ENCODE measurements at places on chromosomes 2 and 18.
A peak's percentile ranks its signal among the peaks of the same experiment; 100 is the strongest.

DNA sequence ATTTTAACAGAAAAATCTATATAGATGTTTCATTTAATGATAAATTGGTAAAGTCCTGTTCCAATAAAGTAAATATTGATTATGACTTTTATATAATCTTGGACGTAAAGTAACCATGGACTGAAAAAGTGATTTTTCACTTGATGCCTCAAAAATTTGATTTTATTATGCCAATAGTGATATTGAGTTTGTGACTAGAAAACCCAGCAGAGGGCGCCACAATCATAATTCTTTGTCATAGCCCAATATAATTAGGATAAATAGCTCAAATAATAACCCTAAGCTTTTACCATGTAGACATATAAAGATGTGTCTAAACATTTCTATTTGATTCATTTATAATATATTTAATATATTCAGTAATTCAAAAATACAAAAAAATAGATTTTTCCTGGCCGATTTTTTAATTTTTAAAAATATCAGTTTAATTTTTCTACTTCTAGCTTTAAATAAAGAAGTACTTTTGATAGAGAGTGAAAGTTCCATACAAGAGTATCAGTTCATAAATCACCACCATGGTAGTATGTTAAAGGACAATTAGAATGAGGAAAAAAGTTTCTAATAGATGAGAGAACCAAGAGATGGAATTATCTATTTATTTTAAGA, 30.7 kb downstream of the CAMKMT start:
- peak; percentile 33 for DNase-seq

GRCh38 chr18:48806551-48807261, 144.1 kb downstream of the SMAD7 start:
- no peak for DNase-seq

DNA sequence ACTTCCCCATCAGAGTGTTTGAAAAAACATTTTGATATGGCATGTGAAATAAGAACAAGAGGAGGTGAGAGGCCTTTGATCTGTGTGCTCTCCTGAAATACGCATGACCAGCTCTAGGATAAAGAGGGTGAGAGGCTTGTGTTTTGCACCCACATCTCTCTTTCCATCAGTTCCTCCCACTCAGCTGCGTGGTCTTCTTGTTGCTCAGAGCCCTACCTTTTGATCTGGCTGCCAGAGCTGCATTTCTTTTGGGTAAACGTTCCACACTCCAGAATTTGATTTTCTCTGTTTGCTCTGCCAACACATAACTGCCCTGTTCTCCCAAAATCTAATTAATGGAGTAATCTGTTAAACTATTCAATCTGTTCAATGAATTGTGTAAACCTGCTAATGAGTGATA, 72.0 kb upstream of the FN1 start:
- DNase-seq, result no peak

DNA sequence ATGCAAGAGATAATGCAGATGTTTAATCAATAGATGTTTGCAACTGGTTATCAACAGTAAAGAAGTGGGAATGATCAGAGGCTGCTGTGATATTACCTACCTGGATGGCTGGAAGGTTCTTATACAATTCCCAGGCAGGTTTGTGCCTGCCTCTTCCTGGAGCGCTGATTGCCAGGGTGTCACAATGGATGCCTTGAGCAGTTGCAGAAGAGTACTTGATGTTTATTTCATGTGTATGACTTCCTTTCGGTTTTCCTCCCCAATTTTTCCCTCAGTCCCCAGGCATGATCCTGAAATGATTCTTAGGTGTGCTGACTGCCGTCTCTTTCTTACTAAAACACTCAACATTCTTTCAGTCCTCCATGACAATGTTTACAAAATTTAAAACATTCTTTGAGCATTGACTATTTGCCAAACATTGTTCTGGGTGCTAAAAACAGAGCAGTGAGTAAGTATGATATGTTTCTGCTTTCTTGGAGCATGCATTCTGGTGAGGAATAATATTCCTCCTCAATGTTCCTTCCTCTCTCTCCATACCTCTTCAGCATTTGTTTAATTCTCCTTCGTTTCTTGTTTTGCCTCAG, 416.6 kb upstream of the TRIB2 start:
- DNase-seq, result no peak

GRCh38 chr2:14239605-14240004, 392.9 kb upstream of the LRATD1 start:
- DNase-seq, result no peak

DNA sequence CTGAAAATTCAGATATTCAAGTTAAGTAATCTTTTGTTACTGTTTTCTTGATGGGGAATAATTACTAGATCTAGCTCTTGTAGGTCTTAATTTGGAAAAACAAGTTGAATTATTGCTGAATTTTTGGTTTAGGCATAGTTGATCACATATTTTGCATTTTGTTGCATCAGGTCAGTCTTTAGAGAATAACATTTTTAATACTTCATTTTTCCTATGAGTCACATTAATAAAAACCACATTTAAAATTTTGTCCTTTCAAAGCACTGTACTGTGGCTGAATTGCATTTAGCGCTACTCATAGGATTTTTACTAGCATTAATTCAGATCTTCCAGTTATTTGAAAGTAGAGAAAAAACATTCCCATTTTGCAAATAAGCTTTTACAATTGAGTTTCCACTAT, 23.2 kb downstream of the MAP4K4 start:
- DNase-seq, result no peak

- DNase-seq, result no peak
Measured at GRCh38 chr2:69340101-69340775, 46.8 kb downstream of the GFPT1 start.

DNA sequence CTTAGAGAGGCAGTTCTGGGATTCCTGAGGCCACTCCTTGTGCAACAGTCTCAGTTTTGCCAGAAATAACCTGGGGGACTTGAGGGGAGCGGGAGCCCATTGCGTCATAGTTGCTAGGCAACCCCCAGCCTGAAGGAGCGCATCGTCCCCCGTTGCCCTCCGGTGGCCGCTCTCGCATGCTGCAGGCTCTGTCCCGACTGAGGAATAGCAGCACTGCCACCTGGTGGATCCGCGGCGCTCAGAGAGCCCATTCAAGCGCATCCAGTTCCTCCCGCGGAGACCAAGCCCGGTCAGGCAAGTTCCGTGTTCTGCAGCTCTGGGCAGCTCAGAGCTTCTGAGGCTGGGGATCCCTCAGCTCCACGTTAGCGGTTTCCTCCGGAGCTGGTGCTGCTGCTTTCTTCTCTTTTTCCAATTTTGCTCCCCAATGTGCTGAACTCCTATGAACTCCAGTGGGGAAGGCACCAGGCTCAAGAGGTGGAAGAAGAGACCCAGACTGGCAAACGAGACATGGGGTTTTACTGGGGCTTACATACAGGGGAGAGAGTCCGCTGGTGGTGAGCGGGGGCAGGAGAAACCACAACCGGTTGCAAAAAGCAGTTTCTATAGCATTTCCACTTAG, 15.1 kb downstream of the SLC4A3 start:
- DNase-seq, result peak; percentile 84

GRCh38 chr2:8324164-8324856, 357.5 kb upstream of the ID2 start:
- DNase-seq, result no peak

DNA sequence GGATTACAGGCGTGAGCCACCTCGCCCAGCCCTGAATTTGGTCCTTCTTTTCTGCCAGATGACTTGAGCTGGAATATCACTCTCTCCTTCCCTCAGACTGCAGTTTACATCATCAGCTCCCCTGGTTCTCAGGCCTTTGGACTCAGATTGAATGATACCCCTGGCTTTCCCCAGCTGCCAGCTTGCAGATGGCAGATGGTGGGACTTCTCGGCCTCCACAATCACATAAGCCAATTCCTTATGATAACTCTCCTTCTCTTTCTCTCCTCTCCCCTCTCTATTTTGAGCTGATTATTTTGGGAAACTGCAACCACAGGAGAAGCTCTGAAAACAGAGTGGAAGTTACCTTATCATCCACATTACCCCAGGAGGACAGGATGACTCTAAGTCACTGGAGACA, 33.4 kb upstream of the ATP8B1 start:
- no peak for DNase-seq

- DNase-seq, result no peak
Measured at GRCh38 chr2:69227716-69228115, 159.3 kb downstream of the GFPT1 start.

- no peak for DNase-seq
Measured at GRCh38 chr2:173033084-173033483, 42.6 kb upstream of the MAP3K20 start.

GRCh38 chr18:51039138-51040112, 9.4 kb downstream of the SMAD4 start:
- DNase-seq, result no peak

DNA sequence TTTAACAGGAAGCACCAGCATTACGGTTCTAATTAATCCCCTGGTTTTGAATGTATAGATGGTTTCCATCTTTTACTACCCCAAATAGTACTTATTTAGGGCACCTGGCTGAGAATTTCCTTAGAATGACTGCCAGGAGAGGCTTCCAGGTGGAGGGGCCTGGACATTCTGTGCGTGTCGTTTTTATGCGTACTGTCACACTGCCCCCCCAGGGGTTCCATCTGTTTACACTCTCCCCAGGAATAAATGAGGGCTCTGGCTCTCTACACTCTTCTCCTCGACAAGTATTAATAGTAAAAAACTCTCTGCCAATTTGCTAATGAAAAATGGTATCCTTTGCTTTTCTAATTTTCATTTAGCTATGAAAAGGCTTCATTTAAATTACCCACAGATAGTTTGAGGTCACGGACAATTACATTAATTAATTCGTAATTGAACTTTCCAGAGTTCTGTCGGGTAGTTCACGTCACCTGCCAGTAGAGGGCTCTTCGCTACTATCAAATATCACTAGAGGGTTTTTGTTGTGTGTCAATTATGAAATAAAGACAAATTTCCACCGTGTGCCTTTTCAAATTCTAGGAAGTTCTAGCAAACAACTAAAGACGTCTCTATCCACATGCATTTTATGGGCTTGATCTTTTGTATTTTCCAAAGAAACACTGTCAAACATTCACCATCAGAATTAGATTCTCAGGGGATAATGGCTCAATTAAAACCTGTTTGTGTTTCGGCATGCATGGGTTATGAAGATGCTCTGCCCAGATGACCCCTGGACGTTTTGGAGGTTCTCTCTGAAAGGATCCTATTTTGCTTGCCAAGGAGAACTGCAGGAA, 88.8 kb upstream of the ASB18 start:
- DNase-seq, result peak; percentile 22

GRCh38 chr2:190344276-190344827, 963 bp downstream of the INPP1 start:
- DNase-seq, result peak; percentile 6

- DNase-seq, result no peak
Measured at GRCh38 chr2:206920951-206921350, 18.4 kb upstream of the CPO start.

DNA sequence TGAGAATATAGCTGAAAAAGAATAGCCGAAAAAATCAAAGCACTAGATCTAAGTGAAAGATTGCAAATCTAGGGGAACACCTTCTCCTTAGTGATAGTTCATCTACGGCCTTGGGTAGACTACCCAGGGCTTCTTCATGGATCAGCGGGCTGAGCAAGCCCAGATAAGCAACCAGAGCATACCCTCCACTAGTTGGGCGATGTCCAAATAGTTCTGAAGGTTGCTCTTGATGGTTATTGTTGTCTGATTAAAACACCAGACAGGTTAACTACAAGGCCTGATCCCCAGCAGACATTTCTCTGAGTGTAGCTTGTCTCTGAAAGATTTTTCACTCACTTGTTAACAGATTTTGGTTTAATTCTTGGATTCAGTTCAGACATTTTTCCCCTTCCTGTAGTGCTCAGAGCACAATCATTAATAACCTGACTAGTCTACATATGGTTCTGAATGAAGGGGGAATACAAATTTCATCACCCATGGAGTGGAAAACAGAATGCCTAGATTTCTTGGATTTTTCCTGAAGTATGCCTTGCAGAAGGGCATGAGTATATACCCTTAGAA, 99.6 kb downstream of the BABAM2 start:
- no peak for DNase-seq

GRCh38 chr2:24485197-24485596, 5.9 kb upstream of the NCOA1 start:
- DNase-seq, result no peak

DNA sequence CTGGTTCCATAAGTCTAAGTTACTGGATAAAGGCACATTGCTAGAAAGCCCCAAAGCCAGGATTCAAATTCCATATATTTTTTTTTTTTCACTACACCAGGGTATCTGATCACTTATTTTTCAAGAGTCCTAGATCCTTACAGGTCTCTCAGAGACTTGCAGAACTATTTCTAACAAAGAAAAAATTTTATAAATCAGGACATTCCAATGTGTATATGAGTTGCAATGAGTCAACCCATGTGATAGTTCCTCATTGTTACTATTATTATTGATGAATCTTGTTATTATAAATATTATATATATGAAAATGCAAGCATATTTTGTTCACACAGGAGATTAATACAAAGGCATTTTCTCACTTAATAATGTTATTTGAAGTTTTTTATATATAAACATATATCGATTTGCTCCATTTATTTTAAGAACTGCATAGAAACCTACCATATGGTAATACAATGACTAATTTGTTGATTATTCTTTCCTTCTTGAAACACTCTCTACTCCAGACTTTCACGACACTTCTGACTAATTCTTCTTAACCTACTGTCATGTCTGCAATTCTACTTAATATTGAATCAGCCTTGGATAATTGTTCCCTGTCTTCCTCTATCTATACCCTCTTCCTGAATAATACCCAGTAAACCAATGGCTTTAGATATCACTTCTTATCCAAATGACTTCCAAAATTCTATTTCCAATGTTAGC, 968.4 kb upstream of the NRXN1 start:
- DNase-seq, result no peak

- no peak for DNase-seq
Measured at GRCh38 chr2:236677368-236677767, 107.7 kb downstream of the ACKR3 start.

DNA sequence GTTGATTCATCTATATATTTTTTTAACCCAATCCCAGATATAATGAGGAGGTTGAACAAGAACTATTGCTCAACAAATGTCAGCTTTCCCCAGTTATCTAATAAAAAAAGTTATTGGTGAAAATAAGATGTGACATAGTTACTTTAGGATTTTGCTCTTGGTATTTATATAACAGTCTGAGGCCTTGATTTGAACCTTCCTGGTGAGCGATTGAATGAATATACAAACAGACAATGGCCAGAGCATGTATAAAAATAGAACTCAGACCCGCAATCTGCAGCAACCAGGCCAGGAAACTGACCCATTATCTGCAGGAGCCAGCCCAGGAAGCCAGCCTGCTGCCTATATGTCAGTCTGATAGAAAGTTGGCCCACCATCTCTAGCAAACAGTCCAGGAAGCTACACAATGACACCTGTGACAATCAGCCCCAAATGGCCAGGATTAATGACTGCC, 81.6 kb downstream of the HS6ST1 start:
- no peak for DNase-seq

- DNase-seq, result no peak
Measured at GRCh38 chr2:180873219-180873618, 107.2 kb upstream of the UBE2E3 start.

- DNase-seq, result no peak
Measured at GRCh38 chr2:149394864-149395263, 64.5 kb downstream of the LYPD6 start.

DNA sequence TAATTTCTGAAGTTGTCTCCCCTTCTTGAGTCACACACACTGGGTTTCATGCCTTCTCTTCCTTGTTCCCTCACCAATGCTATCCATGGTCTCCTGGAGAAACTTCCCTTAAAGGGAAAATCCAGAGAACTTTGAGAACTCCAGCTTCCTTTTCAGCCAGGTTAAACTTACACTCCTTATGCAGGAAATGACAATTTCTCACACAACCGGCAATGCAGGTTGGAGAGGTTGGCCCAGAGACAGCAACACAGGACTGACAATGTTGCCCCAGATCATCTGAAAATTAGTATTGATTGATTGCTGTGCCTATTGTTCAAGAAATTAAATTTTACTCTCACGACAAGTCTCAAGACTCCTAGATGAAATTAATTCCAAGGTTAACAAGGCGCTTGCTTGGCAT, 292.2 kb downstream of the NYAP2 start:
- no peak for DNase-seq

Measured in activated CD4-positive, alpha-beta T cell treated with anti-CD3 and anti-CD28 coated beads for 4 hours (primary cell).